Occipital lobe (tissue), 3 donors: ENCODE measurements at places on chromosomes 12 and 14.

GRCh38 chr12:93243382-93243688, 134.4 kb upstream of the NUDT4 start:
- no peak for DNase-seq

DNA sequence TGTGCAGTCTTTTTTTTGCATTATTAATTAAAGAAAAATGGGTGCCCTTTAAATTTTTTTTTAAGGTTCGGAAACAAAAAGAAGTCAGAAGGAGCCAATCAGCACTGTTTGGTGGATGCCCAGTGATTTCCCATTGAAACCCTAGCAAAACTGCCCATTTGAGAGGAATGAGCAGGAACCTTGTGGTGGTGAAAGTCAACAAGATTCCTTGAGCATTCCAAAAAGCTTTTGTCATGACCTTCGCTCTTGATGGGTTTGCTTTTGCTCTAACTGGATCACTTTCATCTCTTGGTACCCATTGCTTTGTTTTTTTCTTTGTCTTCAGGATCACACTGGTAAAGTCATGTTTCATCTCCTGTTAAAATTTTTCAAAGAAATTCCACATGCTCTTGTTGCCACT, 54.1 kb downstream of the ADIPOR2 start:
- no peak for DNase-seq

DNA sequence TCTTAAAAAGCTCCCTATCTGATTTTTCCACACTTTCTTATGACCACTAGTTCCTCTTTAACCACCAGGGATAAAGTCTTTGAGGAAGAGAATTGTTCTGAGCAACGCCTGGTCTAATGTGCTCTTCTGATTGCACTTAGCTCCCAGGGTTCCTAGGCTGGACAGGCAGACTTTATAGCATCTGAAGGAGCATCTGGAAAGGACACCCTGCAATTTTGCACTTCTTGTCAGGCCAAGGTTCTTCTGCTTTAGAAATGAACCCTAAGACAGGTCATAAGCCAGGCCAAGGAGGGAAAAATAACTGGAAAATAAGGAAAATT, 126.3 kb downstream of the KTN1 start:
- no peak for DNase-seq

- no peak for DNase-seq
These were observed 271.9 kb upstream of the PDE3A start for GRCh38 chr12:20096430-20096829.
